M059J (cell line): ENCODE measurements at places on chromosomes 7 and 10.

GRCh38 chr10:5266804-5267203 is 70.2 kb downstream of the AKR1C4 start:
- no peak for DNase-seq

DNA sequence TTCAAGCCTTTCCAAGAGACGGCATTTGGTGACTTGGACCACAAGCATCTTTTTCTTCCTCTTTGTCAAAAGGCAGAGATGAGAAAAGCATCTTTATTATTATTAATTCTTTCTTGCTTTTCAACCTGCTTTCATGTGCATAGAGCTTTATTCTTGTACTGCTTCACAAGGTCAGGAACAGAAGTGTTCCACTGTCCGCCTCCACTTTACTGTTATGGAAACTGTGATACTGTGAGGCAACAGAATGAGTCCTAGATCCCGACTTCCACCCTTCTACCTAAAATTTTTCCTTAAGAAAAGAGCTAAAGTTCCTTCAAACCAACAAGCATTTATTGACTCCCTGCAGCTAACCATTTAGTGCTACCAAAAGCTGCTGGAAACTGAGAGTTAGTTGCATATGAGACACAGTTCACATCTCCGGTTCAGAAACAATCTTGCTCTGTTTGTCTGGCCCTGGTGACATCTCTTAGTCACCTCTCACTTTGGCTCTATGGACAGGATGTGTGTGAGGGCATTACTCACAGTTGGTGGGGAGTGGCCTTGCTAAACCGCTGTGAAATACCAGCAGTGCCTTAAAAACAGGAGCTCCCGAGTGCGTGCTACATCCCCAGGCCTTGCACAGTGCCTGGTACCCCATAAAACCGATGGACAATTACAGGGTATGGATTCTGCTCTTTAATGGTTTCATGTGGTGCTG is 77.1 kb upstream of the TRIL start:
- DNase-seq: peak; percentile 94

DNA sequence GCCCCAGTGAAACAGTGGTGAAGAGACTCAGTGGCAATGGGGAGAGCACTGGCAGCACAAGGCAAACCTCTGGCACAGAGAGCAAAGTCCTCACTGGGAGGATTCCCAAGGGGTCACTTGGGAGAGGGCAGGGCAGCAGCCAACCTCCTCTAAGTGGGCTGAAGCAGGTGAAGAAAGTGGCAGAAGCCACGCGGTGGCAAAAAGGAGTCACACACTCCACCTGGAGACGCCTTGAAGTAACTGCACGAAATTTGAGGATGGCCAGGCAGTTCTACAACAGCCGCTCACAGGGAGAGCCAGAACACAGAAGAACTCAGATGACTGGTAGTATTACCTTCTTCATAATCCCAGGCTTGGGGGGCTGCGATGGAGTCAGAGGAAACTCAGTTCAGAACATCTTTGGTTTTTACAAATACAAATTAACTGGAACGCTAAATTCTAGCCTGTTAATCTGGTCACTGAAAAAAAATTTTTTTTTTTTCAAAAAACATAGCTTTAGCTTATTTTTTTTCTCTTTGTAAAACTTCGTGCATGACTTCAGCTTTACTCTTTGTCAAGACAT is 574 bp upstream of the IL6 start:
- peak; percentile 92 for DNase-seq

DNA sequence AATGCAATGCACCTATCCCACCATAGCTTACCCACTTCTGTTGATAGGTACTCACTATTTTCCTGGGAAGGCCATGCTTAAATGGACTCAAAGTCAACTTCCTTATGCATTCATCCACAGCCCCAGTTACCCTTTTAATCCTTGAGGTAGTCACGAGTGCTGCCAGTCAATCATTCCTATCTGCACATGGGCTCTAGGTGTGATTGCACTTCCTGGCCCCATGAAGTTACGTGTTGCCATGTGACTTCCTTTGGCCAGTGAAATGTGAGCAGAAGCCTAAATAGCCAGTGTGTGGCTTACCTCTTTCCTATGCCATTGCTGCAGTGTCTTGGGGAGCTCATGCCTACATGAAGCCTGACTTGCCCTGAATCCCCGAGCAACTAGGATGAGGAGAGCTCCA is 23.5 kb upstream of the EIF5AL1 start:
- DNase-seq: no peak

DNA sequence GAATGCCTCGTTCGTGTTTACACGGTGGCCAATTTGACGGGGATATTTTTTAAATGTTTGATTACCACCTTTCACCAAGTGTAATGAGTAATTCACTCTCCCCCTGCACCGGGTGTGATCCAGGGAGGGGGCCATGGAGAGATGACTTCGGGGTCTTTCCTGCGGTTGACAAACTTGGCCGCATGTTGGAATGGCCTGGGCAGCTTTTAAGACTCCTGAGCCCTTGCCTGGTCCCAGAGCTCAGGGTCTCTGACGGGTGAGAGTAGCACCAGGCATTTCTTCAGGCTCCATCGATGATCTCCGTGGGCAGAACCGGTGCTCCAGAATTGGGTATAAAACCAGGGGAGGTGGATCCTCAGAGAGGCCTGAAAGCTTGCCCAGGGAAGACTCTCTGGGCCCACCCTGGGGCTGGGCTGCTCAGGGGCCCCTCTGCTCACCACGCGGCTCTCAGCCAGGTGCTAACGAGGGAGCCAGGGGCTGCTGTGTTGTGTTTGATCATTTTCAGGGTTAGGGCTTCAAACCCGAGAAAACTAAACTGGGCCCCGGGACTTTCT is 882 bp downstream of the ZNF282 start:
- DNase-seq: peak; percentile 24

DNA sequence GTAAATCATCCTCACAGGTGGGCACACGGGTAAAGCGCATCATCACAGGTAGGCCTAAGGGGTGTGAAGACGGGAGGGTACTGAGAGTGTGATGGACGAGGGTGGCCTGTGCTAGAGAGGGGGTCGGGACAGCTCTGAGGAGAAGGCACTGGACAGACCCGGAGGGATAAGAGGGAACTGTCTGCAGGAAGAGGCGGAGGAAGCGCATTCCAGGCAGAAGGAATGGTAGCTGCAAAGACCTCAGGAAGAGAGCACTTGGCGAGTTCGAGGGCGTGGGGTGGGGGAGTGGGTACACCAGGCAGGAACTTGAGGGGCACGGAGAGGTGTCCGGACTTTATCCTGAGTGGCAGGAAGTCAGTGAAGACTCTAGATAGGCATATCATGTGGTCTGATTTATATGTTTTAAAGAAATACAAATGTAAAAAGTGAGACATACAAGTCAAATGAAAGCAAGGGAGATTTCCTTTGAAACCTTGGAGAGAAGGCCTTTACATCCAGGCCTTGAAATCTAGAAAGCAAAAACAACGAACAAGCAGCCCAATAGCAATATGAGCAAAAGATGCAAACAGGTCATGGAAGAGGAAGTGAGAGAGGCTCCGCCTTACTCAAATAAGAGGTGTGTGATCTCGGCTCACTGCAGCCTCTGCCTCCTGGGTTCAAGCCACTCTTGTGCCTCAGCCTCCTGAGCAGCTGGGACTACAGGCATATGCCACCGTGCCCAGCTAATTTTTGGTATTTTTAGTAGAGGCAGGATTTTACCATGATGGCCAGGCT is 3.6 kb downstream of the LHPP start:
- no peak for DNase-seq

DNA sequence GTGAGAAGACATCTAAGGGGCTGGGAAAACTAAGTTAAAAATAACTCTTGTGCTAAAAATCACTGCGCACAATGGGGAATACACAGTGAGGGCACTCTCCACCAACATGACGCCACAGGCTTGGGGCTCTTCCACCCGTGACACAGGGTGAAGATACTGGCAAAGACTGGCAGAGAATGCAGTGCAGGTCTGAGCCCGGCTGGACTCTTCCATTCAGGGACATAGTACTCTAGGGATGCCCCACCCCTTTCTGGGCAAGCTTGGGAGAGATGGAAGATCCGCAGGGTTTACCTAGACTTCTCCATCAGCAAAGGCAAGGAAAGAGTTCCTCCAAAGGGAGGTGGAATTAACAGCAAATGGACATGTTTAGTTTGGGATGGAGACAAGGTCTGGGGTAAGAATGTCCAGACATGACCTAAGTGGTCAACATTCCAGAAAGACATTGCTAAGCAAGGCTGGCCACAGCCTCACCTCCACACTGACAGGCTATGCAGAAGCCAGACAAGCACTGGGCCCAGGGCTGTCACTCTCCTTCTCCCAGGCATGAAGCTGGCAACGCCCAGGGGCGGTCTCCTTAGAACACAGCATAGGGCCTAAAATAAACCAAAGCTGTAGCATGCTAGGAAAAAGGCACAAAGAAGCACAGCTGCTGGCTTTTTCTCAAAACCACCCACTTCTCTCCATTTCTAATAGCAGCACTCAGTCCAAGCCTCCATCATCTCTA is 28.1 kb downstream of the XPNPEP1 start:
- peak; percentile 59 for DNase-seq

GRCh38 chr7:138127996-138128395 is 51.7 kb downstream of the AKR1D1 start:
- DNase-seq: peak; percentile 20

GRCh38 chr7:44460325-44460724 is 30.1 kb downstream of the NUDCD3 start:
- DNase-seq: peak; percentile 40

GRCh38 chr10:119651514-119652360 is 557 bp downstream of the BAG3 start:
- DNase-seq: peak; percentile 17

GRCh38 chr10:48332166-48332870 is 25.8 kb downstream of the MAPK8 start:
- DNase-seq: no peak

DNA sequence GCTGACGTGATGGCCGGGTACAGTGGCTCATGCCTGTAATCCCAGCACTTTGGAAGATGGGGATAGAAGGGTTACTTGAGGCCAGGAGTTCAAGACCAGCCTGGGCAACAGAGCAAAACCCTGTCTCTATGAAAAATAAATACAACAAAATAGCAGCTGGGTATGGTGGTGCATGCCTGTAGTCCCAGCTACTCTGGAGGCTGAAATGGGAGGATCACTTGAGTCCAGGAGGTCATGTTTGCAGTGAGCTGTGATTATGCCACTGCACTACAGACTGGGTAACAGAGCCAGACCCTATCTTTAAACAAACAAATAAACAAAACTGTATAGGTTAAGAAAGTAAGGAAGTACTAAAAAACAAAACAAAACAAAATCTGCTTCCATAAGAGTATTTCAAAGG is 6.2 kb upstream of the CUL2 start:
- DNase-seq: no peak

GRCh38 chr10:126663880-126664279 is 6.6 kb downstream of the C10orf90 start:
- DNase-seq: peak; percentile 90

- DNase-seq: no peak
These were observed 8.2 kb upstream of the SUN1 start for GRCh38 chr7:824081-824480.

DNA sequence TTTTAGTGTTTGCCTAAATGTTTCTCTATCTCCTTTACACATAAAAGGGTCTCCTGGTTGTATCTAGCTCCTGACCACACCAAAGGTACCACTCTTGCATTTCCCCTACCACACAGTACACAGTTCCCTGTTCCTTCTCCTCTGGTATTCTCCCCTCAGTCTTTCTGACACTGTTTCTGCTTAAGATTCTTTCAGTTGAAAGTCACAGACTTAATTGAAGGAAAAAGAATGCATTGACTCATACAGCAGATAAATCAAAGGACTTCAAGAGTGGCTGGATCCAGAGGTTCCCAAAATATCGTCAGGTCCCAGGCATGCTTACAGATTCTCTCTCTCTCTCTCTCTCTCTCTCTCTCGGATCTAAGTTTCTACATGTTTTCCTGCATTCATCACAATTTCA is 185.6 kb upstream of the LRGUK start:
- peak; percentile 33 for DNase-seq

DNA sequence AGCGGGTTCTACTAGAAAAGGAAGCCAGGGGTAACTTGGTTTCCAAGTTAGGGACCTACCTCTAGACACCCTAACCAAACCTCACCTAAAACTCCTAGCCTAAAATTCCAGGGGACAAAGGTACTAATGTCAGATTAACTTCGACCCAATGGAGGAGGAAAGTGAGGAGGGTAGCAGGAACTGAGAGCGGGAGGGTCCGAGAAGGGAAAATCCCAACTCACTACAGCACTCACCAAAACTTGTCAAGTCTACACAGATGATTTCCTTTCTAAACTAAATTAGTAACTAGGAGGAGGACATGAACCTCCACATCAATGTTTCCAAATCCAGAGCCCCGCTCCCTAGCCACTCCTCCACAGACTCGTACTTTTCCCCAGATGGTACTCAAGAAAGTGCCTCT is 22.6 kb downstream of the CHCHD3 start:
- no peak for DNase-seq

GRCh38 chr7:79055722-79056415 is 397.6 kb downstream of the MAGI2 start:
- no peak for DNase-seq

GRCh38 chr10:31687663-31688482 is 240.8 kb downstream of the ARHGAP12 start:
- no peak for DNase-seq

GRCh38 chr10:36779238-36779846 is 346.1 kb upstream of the ANKRD30A start:
- peak; percentile 54 for DNase-seq

DNA sequence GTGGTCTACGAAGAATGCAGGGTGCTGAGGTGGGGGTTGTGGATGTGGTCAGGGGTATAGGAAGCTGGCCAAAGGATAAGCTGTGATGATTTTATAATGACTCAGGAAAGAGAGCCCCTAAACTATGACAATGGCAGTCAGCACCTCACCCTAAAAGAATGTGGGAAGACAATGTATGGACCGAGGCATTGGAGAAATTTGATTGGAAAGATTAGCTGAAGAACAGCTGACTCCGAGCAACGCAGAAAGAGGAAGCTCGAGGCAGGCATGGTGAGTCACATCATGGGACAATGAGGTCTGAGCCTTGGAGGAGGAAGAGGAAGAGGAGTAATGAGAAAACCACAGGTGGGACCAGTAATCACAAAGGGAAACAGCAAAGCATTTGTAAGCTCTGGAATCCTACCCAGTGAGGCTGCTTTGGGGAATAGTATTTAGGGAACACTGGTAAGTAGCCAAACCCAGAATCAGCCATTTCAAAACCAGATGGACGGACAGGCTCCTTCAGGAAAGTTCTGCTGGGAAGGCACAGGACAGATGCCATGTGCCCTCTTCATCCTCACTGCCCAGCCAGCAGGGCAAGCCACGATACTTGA is 295.4 kb downstream of the PRPF18 start:
- DNase-seq: peak; percentile 95

- peak; percentile 39 for DNase-seq
These were observed 2.5 kb downstream of the TES start for GRCh38 chr7:116212869-116213268.

- no peak for DNase-seq
These were observed 74.5 kb downstream of the AFAP1L2 start for GRCh38 chr10:114329634-114330365.

DNA sequence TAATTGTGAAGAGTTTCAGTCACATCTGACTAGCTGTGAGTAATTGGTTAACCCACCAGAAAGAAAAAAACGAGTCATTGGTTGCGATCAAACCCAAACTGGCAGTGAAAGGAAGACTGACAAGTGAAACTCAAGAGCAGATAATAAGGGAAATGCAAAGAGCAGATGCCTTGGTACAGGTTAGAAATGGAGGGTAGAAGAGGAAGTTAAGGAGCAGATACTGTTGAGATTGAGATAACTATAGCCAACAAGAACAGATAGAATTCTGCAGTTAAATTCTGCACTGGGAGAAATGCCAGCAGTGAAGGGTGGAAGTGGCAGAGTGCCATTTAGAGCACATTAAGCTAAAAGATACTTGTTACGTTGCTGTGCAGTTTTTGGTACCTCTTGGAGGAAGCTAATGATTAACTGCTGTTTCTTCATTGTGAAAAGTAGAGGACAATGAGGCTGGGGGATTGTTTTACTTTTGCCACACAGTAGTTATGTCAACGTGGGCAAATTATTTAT is 65.8 kb downstream of the CDK13 start:
- DNase-seq: peak; percentile 35
